ENCODE measurements at places on chromosomes 12 and 14. TPM values are rescaled to one million over a fixed set of nuclear protein-coding genes. Genes with fewer than 3 reads are reported as not detected.

DNA sequence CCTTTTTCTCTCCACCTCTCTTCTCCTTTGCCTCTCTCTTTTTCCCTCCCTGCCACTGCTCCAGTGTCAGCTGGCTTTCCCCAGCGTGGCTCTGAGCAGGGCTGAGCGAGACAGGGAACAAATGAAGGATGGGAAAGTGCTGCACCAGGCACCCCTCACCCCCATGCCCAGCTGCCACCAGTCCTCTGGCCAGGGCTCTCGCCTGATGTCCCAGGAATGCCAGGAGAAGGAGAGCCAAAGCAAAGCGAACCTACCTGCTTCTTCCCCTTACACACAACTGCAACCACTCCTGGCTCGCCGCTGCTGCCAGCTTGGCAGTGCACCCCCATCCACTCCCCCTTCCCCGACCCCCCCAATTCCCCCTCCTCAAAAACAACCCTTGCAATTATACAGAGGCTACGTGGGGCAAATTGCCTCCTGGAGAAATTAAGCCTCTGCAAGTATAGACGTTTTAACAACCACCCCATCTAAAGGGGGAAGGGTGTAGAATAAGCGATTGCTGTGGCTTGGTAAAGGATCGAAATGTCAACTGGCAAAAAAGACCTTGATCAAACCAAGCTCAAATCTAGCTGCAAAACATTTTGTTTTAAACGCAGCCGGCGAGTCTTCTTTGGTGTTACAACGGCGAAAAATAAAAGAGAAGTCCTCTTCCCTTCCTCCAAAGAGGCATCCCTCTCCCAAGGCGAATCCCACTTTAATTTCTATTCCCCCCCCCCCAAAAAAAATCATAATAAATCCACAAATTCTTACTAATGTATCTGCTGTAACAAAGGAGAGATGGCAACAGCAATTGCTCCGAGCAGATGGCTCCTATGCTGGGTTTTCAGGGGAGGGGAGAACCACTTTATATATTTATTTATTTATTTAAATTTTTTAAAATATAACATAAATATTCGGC lies 2.9 kb downstream of the BCL11B start:
- no peak for DNase-seq
- peaks cover 37% of the 10 kb centered on the region for H3K4me1 ChIP-seq
- no peaks in the 10 kb centered on the region for H3K36me3 ChIP-seq
- H3K27me3 ChIP-seq: peaks cover 99% of the 10 kb centered on the region

DNA sequence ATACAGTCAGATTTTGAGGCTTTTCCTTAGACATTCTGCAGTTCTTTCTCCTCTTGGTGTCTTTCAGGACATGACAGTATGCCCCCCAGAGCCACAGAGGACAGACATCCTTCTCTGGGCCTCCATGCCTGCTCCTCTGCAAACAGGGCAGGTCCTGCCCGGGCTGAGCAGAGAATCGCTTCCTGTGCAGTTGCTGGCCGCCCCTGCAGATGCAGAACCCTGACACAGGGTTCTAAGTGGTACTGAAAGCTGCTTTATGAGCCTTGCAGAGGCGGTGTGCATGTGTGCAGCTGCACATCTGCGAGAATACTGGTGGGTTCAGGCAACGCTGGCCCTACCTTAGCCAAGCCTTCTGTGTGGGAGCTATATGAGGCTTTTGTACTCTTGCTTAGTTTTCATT lies 54.5 kb downstream of the FLRT2 start:
- no peak for DNase-seq
- no peak overlapping the region for H3K4me3 ChIP-seq
- H3K27me3 ChIP-seq: no peaks in the 10 kb centered on the region
- H3K27ac ChIP-seq: no peak overlapping the region

GRCh38 chr12:77968571-77968970 lies 137.9 kb downstream of the NAV3 start:
- no peak overlapping the region for H3K27ac ChIP-seq
- DNase-seq: no peak
- H3K4me1 ChIP-seq: no peaks in the 10 kb centered on the region
- H3K27me3 ChIP-seq: no peaks in the 10 kb centered on the region

The DNAI7 gene
- 1.7 TPM for total RNA-seq

GRCh38 chr12:113639474-113639873 lies 167.8 kb upstream of the LHX5 start:
- H3K36me3 ChIP-seq: no peaks in the 10 kb centered on the region
- peaks cover 73% of the 10 kb centered on the region for H3K27me3 ChIP-seq
- no peaks in the 10 kb centered on the region for H3K4me1 ChIP-seq

GRCh38 chr12:91133871-91134270 lies 22.6 kb upstream of the LUM start:
- no peak overlapping the region for H3K4me3 ChIP-seq
- no peak overlapping the region for H3K27ac ChIP-seq
- DNase-seq: no peak
- no peaks in the 10 kb centered on the region for H3K36me3 ChIP-seq
- H3K27me3 ChIP-seq: no peaks in the 10 kb centered on the region
- peaks cover 13% of the 10 kb centered on the region for H3K4me1 ChIP-seq

- no peak for DNase-seq
- peaks cover 38% of the 10 kb centered on the region for H3K27me3 ChIP-seq
- H3K4me1 ChIP-seq: peaks cover 24% of the 10 kb centered on the region
- no peak overlapping the region for H3K27ac ChIP-seq
- no peaks in the 10 kb centered on the region for H3K36me3 ChIP-seq
- H3K4me3 ChIP-seq: no peak overlapping the region
Measured at GRCh38 chr12:53755451-53755891, 3.7 kb upstream of the CISTR start.

GRCh38 chr12:67697443-67697842 lies 48.9 kb downstream of the DYRK2 start:
- peaks cover 18% of the 10 kb centered on the region for H3K4me1 ChIP-seq
- H3K27ac ChIP-seq: no peak overlapping the region
- H3K36me3 ChIP-seq: no peaks in the 10 kb centered on the region
- DNase-seq: no peak
- no peak overlapping the region for H3K4me3 ChIP-seq
- H3K27me3 ChIP-seq: no peaks in the 10 kb centered on the region

DNA sequence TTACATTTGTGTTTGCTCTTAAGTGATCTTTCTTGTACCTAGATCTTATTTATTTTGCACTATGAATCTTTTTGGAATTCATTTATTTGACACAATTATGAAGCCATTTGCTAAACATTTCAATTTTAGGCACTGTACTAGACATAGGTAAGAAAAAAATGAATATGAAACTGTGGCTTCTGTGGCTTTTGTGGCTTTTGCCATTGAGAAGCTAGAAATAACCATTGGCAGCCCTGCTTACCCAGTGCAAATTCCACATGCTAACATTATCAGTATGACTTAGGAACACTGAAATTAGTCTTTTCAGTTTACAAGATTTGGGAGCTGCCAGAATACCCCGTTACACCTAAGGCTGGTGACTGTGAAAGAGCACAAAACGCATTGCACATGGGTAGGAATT lies 60.1 kb downstream of the FSCB start:
- no peak overlapping the region for H3K4me3 ChIP-seq
- DNase-seq: no peak
- no peaks in the 10 kb centered on the region for H3K4me1 ChIP-seq
- H3K36me3 ChIP-seq: no peaks in the 10 kb centered on the region
- no peak overlapping the region for H3K27ac ChIP-seq

- no peak for DNase-seq
- peak overlapping the region; percentile 83 for H3K27ac ChIP-seq
- peaks cover 4% of the 10 kb centered on the region for H3K36me3 ChIP-seq
- no peaks in the 10 kb centered on the region for H3K27me3 ChIP-seq
- H3K4me3 ChIP-seq: peak overlapping the region; percentile 94
Measured at GRCh38 chr14:49853158-49853477, 530 bp upstream of the NEMF start.

The TMEM132D gene
- total RNA-seq: not detected

DNA sequence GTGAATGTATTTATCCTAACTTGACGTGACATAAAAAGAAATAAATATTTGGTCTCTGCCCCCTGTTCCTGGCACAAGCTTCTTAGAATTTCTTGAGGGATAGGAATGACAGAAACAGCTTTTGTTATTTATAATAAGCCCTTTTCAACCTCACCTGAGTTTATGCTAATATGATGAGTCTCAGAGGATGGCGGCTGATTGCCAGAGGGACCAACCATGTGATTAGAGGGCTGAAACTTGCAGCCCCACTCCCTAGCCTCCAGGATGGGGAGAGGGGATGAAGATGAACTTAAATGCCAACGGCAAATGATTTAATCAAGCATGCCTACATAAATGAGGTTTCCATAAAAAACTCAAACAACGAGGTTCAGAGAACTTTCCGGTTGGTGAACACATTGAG lies 42.9 kb downstream of the DNAI7 start:
- no peak overlapping the region for H3K27ac ChIP-seq
- DNase-seq: no peak
- H3K4me1 ChIP-seq: peaks cover 7% of the 10 kb centered on the region
- no peaks in the 10 kb centered on the region for H3K36me3 ChIP-seq
- H3K4me3 ChIP-seq: no peak overlapping the region

The BTBD6 gene
- 51.8 TPM for total RNA-seq

DNA sequence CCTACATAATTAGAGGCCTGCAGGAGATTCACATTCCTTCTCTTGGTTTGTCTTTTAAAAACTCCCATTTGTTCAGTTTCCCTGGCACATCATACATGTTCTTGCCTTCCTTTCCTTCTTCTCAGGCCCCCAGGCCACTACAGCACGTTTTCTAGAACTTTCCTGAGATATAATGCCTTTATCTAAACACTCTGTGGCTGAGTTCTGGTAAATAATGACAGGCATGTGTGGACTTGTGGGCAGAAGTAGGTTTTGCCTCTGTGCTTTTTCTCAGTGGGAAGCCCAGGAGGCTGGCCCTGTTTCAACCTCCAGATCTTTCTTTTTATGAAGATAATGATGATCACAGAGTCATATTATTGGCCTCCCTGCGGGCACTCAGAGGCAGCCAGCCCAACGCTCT lies 117.2 kb downstream of the TMX1 start:
- no peak overlapping the region for H3K4me3 ChIP-seq
- DNase-seq: no peak
- H3K36me3 ChIP-seq: no peaks in the 10 kb centered on the region
- no peaks in the 10 kb centered on the region for H3K27me3 ChIP-seq

The RBM25 gene
- 49.2 TPM for total RNA-seq

The OVCH1 gene
- not detected for total RNA-seq

The DCAF4 gene
- 10.9 TPM for total RNA-seq

The PPP4R4 gene
- total RNA-seq: not detected

The PMCH gene
- not detected for total RNA-seq

- no peak for DNase-seq
- H3K36me3 ChIP-seq: no peaks in the 10 kb centered on the region
- no peak overlapping the region for H3K4me3 ChIP-seq
- H3K4me1 ChIP-seq: no peaks in the 10 kb centered on the region
Measured at GRCh38 chr14:48527832-48528231, 852.4 kb upstream of the MDGA2 start.

GRCh38 chr14:68734231-68734732 lies 58.6 kb downstream of the ZFP36L1 start:
- H3K36me3 ChIP-seq: no peaks in the 10 kb centered on the region
- H3K27ac ChIP-seq: peak overlapping the region; percentile 45
- H3K27me3 ChIP-seq: no peaks in the 10 kb centered on the region
- peaks cover 5% of the 10 kb centered on the region for H3K4me1 ChIP-seq
- H3K4me3 ChIP-seq: no peak overlapping the region

The DDX11 gene
- total RNA-seq: 6.9 TPM

- H3K27ac ChIP-seq: no peak overlapping the region
- H3K27me3 ChIP-seq: no peaks in the 10 kb centered on the region
- H3K4me1 ChIP-seq: no peaks in the 10 kb centered on the region
- DNase-seq: no peak
- H3K4me3 ChIP-seq: no peak overlapping the region
Measured at GRCh38 chr12:19688532-19688931, 249.2 kb downstream of the AEBP2 start.

- no peak overlapping the region for H3K27ac ChIP-seq
- H3K36me3 ChIP-seq: no peaks in the 10 kb centered on the region
- no peaks in the 10 kb centered on the region for H3K27me3 ChIP-seq
- no peak for DNase-seq
- H3K4me1 ChIP-seq: no peaks in the 10 kb centered on the region
- no peak overlapping the region for H3K4me3 ChIP-seq
Measured at GRCh38 chr12:6250343-6250742, 50.1 kb downstream of the CD9 start.

The SUDS3 gene
- total RNA-seq: 32.1 TPM

The HSPA2 gene
- 22.9 TPM for total RNA-seq

The ABCB9 gene
- total RNA-seq: 3.5 TPM

GRCh38 chr14:71469643-71470335 lies 462.4 kb upstream of the RGS6 start:
- no peaks in the 10 kb centered on the region for H3K4me1 ChIP-seq
- no peak overlapping the region for H3K4me3 ChIP-seq
- H3K27ac ChIP-seq: no peak overlapping the region

- no peaks in the 10 kb centered on the region for H3K27me3 ChIP-seq
- DNase-seq: no peak
- H3K27ac ChIP-seq: no peak overlapping the region
- H3K4me3 ChIP-seq: no peak overlapping the region
Measured at GRCh38 chr14:105388110-105388951, 10.0 kb upstream of the TEX22 start.

Data from heart left ventricle (tissue), 16 donors.